Lung microvascular endothelial cell (primary cell): ENCODE measurements at places on chromosomes 6 and 20.
A peak's percentile ranks its signal among the peaks of the same experiment; 100 is the strongest.

DNA sequence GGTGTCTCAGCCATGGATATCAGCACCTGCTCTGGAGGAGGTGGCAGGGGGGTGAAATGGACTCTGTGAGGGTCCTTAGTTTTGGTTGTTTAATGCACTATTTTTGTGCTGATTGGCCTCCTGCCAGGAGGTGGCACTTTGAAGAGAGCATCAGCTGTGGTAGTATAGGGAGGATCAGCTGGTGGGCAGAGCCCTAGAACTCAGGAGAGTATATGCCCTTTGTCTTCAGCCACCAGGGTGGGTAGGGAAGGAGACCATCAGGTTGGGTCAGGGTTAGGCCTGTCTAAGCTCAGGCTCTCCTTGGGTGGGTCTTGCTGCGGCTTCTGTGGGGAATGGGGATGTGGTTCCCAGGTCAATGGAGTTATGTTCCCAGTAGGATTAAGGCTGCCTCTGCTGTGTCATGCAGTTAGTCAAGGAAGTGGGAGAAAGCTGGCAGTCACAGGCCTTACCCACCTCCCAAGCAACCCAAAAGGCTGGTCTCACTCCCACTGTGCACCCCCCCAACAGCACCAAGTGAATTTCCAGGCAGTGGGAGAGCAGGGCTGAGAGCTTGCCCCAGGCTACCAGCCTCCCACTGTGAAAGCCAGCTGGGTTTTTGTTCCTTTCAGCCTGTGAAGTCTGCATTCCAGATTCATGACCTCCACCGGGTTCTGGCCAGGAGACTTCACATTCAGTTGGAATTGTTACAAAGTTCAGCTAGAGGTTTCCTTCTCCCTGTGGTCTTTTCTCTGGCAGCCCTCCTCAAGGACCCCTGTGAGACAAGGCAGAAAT is 5.7 kb upstream of the OSTM1 start:
- DNase-seq, result no peak

DNA sequence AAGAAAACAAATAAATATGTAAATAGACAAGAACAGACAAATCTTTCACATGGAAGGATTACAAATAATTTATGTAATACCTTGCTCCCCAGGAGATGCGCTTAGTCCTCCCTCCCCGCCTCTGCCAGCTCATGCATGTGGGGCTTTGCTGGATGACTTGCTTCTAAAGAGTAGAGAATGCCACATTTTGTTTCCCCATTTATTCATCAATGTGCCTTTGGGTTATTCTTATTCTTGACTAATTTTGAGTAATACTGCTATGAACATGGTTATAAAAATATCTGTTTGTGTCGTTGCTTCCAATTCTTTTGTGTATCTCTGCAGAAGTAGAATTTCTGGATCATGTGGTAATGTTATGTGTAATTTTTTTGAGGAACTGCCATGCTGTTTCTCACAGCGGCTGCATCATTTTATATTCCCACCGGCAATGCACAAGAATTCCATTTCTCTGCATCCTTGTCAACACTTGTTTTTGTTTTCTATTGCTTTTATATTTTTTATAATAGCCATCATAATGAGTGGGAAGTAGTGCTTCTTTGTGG is 23.8 kb upstream of the DUSP22 start:
- DNase-seq, result no peak

DNA sequence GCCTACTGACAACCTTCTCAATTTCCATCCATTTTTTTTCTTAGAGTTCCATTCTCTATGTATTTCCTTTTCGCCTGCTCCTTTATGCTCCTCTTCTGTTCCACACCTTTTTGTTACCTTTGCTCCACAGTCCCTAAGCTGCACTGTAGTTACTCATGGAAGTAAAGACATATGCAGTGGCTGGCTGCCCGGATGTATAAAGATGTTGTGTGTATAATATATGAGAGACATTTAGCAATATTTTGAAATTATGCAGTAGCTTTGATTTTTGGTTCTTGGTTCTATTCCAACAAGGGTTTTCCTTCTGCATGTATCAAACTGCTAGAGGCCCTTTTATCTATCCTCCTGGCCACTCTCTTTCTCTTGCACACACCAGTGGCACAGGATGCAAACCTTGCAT is 234.9 kb downstream of the DOK5 start:
- DNase-seq, result no peak

GRCh38 chr6:156848123-156848522 is 70.9 kb downstream of the ARID1B start:
- peak; percentile 59 for DNase-seq

- peak; percentile 68 for DNase-seq
Measured at GRCh38 chr20:19888269-19888671, 128.9 kb upstream of the NAA20 start.

DNA sequence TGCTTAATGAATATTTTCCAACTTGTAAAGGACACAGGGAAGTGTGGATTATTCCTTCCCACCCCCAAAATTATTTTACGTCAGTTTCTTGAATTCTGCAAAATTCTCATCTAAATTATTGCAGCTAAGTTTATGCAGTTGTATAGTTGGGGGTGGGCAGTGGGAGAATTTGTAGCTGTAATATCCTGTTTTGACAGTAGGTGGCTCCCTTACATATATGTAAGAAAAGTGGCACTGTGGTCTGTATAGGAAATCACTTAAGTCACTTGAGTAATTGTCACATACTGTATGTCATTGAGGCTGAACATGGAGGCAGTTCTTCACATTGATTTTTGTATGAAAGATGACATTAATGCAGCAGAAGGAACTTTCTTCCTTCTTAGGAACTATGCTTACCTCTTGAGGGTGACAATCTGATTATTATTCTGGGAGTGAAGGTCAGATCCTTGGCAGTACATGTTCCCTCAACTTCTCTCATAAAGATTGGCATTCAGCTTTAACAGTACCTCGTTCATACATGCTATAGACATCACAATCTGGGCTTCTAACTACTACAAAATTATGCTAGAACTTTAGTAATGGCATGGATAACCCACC is 14.6 kb upstream of the CFAP206 start:
- peak; percentile 85 for DNase-seq

DNA sequence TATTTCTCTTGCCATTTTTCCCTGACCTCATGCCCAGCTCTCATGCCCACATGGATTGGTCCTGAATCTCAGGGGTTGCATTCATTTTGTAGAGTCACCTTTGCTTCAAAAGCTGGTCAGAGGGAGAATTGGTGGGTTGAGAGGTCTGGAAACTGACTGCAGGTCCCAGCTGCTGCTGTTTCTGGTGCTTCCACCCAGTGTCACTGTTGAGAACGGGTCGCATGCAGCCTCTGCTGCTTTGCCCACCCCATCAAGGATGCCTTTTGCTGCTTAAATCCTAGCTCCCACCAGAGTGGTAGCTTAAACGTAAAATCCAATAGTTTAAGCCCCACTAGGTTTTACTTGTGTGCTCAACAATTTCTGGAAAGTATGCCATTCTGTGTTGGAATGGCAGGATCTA is 211.4 kb upstream of the TSHZ2 start:
- no peak for DNase-seq

DNA sequence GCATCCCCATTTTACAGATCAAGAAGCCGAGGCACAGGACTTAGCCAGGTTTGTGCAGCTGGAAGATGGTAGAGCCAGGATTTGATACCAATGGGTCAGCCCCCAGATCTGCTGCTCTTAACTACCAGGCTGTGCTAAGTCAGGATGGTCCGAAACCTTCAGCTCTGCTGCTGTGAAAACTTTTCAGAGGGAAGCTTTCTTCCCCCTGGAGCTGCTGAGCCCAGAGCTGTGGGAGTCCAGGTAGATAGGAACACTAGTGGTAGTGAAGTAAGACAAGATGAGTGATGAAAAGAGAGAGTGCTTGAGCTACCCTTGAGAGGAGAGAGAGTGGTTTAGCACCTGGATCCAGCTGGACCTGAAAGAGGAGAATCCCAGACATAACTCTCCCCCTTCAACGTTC is 230.8 kb downstream of the CDH4 start:
- no peak for DNase-seq

GRCh38 chr6:147204060-147204785 is at the start of gene STXBP5:
TSS of gene STXBP5 (plus strand) at chr6:147204417. CDS start at chr6:147204533, 116 bp downstream.
- peak; percentile 64 for DNase-seq

- DNase-seq, result peak; percentile 26
Measured at GRCh38 chr20:49179368-49180277, 8.5 kb downstream of the STAU1 start.

DNA sequence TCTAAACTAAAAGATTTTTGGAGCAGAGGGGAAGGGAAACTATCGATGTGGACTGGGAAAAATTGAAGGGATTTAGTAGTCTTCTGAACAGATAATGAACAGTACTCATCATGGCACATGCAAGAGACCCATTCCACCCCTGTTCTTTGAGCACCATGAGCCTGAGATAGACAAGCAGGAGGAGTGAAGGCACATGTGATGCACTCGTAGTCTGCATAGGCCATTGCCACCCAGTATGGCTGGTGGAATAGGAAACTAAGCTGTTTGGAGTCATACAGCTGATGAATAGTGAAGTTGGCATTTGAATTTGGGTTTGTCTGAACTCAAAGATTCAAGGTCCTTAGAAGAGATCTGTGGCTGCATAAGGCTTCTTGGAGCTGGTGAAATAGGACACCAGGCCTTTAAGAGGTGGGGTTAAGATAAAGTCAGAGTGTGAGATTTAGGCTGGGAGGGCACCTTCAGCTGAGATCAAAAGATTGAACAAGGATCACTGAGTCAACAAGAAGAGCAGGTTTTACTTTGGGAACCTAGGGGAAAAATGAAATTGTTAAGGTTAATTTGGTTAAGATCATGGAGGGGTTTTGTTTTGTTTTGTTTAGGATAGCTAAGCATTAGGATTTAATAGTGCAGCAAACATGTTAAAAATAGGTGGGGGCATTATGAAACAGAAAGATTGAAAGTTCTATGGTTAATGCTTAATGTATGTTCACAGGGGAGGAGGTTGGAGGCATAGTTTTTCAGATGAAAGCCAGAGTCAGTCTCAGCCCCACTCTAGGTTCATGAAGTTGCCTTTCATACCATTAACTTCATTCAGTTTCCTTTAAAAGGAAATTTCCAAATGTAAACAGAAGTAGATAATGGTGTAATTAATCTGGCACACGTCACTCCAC is 148.8 kb downstream of the ARID1B start:
- no peak for DNase-seq

DNA sequence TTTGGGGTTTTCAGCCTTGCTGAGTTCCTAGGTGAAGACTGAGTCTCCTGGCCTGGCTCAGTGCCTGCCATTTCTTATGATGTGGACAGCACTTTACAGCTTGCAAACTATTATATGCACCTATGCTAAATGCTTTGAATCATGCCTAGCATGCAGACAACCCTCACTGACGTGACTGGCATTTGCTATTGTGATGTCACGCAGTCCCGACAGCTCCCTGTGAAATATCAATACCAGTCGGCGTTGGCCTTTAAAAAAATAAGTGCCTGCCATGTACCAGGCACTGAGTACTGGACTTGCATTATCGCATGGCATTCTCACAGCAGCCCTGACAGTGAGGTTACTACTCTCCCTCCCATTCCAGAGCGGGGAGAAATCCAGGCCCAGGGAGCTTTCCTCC is 35.5 kb downstream of the UQCC2 start:
- DNase-seq, result no peak

- no peak for DNase-seq
Measured at GRCh38 chr6:37669306-37669705, 28.4 kb downstream of the MDGA1 start.

- peak; percentile 76 for DNase-seq
Measured at GRCh38 chr6:28977341-28978132, 27.6 kb downstream of the ZNF311 start.

DNA sequence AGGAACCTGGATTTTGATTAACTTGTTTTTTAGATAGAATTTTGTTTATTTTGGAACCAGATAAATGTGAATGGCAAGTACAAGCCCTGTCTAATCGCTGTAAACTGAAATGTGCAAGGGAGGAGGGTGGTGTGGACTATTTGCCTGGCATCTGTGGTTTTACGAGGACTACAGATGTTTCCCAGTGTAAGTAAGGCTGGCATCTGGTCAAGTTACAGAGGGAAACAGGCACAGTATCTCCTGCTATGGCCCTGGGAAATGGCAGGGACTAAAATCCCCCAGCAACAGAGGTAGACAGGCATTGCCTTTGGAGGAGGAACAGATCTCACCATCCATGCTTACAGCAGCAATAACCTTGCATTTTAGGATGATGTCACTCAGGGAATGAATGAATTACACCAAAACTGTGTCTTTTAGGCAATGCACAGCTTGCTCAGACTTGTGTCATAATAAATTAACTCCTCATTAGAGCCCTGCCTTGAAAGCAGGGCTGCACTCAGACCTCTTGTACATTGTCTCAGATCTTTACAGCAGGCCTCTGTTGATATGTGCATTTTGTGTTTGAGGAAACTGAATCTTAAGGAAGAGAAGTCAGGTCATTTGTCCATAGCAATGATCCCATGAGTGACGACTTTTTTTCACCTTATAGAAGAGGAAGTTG is 96.2 kb downstream of the TCP11 start:
- peak; percentile 87 for DNase-seq

DNA sequence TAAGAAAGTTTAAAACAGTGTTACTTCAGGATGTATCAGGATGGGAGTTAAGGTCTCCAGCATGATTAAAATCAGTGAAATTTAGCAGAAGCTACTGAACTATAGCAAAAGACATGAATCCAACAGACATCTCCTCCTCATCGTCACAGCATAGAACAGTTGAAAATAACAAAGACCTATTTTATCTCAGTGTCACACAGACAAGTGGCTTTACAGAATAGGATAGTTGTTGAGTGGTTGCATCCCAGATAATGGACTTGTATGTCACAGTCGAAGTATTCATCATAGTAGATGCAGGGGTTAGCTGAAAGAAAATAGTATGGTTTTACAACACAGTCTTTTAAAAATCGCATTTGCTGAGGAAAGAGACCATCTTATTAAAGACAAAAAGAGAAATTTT is 31.2 kb downstream of the CRISP1 start:
- no peak for DNase-seq

DNA sequence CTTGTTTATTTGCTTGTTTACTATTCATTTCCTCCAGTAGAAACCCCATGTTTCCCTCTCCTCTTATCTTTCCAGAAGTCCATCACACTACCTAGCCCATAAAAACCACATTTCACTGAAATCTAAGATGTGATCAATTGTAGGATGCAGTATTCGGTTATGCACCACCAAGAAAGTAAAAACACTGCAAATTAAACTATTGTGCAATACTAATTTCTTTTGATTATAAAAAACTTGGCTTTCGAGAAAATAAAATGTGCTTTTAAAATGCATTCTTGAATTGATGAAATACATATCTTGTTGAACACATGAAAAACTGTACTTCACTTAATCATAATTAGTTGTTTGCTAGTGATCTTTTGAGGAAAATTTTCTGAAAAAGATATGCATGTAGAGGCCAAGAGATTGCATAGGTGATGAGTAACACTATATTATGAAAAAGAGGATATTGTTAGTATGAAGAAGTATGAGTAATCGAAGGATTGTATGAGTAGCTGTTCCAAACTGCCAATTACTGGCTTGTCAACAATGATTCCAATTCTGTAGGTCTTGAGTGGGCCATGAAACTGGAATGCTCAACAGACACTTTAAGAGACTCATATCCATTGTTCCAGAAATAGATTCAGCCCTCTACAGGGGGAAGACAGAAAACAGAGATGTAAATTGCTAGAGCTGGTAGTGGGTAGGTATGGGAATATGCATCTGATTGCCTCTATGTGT is 79.7 kb downstream of the RNF217 start:
- DNase-seq, result peak; percentile 53
